Stimulated activated CD8-positive, alpha-beta memory T cell treated with anti-CD3 and anti-CD28 coated beads, Interleukin-7, amount 100 ng/mL, for 1 hour (primary cell): ENCODE measurements at places on chromosomes 3 and 15.

- no peak for DNase-seq
Observed at GRCh38 chr15:79922512-79923078, 25.8 kb upstream of the MTHFS start.

DNA sequence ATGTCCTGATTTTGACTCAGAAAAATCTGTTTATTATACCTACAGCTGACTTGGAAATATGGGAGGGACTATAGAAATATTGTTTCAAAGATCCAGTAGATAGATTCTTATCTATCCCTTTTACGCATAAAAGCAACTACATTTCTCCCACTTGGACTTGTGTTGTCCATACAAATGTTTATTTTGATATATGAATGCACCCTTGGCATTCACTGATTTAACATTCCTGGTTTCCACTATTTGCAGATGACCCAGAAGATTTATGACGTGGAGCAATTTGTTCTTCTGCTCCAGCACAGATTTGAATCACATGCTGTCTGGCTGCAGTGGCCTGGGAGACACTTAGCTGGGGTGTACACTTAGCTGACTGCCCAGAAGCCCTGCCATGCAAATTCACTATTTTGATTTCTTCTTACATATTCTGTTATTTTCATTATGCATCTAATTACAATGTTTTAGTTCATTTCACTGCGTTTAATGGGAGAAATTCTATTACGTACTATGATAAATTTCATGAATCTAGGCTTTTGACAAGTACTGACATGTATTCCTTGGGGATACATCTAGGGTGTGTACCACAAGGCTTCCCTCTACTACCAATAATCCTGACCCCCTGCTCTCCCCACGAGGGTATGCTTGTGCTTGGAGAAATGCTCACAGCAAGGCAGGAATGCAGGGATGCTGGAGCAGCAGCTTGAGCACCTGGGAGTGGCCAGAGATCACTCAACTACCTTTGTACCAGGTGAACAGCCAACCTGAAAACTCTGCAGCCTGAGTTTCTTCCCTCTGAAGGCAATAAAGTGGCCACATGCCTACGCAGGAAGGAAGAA lies 223.6 kb upstream of the TBL1XR1 start:
- DNase-seq = no peak

DNA sequence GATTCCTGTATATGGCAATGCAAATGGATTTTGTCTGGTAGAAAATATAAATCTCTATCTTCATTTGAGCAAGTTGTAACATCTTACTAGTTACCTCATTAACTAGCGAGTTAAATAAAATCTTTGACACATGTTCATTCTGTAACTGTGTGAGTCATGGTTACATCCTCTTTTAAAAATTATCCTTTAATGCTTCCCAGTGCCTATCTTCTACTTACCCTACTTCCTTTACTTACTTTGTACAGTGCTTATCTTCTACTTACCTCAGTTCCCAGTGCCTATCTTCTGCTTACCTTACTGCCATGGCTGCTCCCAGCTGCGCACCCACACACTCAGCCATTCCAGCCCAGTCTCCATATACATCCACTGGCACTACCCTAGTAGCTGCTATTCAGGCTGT lies 71.9 kb upstream of the GOLGA8B start:
- DNase-seq = no peak

DNA sequence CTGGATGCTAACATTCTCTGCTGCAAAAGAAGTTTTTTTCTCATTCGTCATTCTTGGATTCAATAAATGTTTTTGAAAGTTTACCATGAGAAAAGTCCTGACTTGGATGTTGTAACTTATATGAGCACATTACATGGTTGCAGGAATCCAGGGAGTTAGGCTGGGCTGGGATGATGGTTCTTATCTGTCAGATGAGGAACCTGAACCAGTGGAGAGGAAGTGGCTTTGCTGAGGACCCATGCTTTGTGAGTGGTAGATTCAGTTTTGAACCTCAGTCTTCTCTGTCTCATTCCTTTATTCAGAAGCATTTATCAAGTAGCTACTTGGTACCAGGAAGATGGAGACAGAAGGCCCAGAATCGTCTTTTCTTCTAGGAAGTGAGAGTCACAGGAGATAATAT lies 3.7 kb upstream of the GASK1A start:
- DNase-seq = no peak

DNA sequence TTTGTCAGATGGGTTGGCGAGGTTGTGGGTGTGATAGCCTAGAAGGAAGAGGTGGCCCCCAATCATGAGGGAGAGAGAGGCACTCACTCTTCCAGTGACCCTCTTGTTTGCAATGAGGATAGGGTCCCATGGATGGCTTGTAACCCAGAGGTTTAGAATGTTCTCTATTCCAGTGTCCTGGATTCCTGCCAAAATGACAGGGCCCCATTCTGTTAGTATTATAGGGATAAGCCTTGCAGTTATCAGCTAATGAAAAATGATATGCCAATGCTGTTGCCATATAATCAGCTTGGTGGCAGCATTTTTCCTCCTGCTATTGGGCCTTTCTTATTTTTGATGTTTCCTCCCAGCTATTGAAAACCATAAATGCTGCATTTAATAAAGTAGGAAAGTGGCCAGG lies 23.3 kb upstream of the SENP7 start:
- no peak for DNase-seq

DNA sequence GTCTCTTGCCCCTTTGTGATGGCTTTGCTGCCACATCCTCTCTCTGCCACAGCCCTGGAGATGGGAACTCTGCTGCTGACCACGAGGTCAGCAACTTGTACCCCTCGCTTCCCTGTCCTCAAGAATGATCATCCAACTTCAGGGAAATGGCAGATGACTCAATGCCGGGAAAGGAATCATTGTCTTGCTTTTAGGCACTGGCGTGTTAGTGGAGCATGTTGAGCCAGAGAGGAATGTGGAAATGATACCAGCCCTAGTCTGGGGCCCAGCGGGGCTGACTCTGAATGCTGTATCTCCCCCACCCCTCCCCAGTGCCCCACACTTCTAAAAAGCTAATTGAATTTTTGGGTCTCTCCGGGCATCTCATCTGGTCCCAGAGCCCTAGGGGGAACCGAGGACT lies 184.9 kb upstream of the BHLHE40 start:
- no peak for DNase-seq

GRCh38 chr3:10981961-10982360 lies 10.6 kb upstream of the SLC6A1 start:
- no peak for DNase-seq

DNA sequence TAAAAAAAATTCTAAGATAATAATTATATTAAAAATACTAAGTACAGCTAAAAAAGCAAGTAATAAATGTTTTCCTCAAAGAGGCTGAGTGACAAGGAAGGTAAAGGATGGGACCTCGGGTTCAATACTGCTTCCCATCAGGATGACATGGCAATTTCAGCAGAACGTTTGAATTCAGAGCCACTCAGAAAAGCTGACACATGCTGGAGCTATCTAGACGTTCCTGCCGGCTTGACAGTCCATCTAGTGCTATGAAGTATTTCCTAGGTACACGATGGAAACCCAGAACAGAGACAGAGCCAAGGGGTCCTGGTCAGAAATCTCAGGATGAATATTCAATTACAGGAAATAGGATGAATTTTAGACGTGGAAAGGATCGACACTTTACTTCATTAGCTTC lies 361.8 kb downstream of the FGF12 start:
- no peak for DNase-seq

- no peak for DNase-seq
Observed at GRCh38 chr3:138296639-138297038, 33.0 kb downstream of the NME9 start.

DNA sequence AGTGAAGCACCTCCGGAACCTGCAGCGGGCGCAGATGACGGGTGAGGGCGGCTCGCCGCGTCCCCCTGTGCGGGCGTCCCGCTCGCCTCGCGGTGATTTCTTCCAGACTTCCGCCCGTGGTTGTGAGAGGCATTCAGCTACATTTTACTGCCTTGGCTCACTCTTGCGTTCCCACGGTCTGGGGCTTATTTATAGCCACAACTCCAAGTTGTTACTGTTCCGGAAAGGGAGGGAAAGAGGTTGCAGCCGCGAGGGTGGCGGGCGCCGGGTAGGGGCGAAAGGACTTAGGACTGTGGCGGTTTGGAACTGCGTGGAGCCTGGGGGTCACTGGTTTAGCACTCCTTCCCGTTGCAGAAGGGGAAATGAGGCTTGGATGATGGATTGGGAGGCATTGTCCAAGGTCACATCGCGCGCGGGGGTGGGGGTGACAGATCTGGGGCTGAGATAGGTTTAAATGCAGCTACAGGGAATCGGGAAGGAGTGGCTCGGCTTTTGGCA lies 1.1 kb downstream of the HES1 start:
- no peak for DNase-seq

GRCh38 chr3:54936561-54936960 lies 8.7 kb upstream of the LRTM1 start:
- DNase-seq = no peak

DNA sequence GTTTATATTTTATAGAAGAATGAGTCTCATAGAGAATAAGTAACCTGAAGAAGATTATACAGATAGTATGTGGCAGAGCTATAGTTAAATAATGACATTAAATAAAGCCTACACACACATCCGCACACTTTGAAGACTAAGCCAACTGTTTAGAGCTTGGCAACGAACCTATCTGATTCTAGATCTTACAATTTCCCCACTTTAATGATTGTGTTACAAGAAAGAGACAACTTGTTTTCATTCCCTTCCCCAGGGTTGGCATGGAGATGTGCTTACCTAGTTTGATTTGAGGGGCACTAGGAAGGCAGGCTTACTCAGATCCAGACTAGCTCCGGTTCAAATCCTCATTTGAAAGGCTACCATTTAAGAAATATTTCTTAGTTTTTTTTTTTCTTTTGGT lies 61.9 kb upstream of the CBLB start:
- DNase-seq = no peak

DNA sequence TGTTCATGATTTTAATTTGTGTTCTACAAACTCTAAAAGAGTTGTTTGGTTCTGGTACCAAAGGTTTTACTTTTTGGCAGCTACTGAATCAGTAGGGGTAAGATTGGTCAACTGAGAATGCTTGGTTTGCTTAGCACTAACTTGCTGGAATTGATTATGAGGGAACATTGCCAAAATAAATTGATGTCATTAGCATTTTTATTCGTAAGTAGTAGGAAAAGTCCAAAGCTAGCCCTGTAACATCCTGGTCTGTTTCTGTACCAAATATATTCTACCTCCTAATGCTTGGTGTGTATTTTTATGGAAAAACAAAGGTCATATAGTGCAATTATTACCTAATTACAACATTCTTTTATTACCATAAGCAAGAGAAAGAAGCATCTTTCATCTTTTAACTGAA lies 35.9 kb upstream of the KPNA4 start:
- no peak for DNase-seq

DNA sequence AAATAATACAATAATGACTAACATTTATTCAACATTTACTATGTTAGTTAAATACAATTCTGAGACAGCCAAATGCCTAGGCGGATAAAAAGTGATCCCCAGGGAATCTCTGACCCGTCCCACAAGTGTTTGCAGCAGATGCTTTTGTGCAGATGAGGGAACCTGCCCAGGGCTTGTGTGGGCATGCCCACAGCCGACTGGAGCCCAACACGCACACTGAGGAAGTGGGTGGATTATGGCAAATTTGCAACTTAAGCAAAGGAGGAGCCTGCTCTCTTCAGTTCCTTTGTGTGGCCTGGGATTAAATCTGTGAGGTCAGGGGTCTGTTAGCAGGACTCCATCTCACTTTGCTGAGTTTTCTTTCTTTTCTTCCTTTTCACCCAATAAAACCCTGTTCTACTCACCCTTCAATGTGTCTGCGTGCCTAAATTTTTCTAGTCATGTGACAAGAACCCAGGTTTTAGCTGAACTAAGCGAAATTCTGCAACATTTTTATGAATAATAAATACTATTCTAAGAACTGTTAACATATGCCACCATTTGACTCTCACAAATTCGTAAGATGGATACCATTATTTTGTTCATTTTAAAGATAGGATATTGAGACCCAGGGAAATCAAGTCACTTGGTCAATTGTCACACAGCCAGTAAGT lies 13.9 kb upstream of the RTP1 start:
- no peak for DNase-seq

GRCh38 chr15:48120745-48121144 lies at the start of gene SLC24A5:
Gene SLC24A5, plus strand, starts transcription at chr15:48120990. Its CDS starts 55 bp downstream, at chr15:48121045.
- no peak for DNase-seq

DNA sequence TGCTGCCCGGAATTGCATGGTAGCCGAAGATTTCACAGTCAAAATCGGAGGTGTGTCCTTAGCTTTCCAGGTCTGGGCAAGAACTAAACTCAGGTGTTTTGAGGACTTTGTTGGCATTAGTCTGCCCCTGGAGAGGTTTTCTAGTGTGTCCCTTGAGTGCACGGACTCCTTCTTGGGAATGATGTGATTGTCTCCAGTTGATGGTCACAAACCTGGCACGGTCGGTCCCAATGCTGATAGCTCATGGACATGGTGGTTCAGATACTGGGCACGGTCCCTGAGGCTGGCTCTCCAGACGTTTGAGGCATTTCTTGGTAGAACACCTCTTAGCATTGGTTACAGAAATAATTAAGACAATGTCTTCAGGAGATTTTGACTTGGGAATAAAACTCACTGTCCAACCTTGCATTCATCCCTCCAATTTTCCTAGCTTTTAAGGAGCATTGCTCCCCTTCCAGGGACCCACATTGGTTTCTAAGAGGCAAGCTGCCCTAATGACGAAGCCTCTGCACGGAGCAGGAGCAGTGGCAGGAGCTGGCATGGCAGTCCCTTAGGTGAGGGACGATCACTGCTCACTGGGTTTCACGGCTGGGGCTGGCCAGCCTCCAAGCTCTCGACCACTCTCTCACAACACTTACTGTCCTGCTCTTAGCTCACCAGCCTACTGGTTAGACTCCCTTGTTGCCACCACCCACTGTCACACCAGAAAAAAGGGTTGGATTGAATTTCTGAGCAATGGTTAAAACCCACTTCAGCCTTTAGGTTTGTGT lies 68.1 kb downstream of the PGPEP1L start:
- DNase-seq = no peak

- DNase-seq = no peak
Observed at GRCh38 chr3:23662079-23662617, 143.6 kb upstream of the UBE2E1 start.

DNA sequence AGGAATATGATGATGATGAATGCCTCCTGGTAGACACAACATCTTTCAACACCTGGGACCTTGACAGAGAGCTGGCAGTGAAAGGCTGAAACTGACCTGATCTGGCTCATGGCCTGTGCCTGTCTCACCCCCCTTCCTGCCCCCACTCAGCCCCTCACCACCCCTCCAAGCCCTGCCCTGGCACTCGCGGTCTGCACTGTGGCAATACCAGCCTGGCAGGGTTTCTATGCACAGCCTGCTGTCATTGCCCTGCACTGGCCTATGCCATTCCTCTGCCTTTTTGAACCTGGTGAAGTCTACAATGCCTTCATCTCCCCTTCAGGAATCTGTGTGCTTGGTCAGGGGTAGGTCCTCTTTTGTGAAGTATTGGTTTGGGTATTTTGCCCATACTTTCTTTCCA lies 56.5 kb downstream of the ACAD9 start:
- no peak for DNase-seq

GRCh38 chr3:152287898-152288576 lies 19.3 kb downstream of the MBNL1 start:
- DNase-seq = no peak

GRCh38 chr3:177594096-177594495 lies 396.8 kb upstream of the TBL1XR1 start:
- no peak for DNase-seq

- no peak for DNase-seq
Observed at GRCh38 chr3:144756704-144757440, 785.2 kb downstream of the DIPK2A start.
